Thoracic aorta (tissue), 2 donors: ENCODE measurements at places on chromosomes 5 and 9.
A peak's percentile ranks its signal among the peaks of the same experiment; 100 is the strongest.

GRCh38 chr9:98022447-98022846, 34.1 kb upstream of the NANS start:
- peak; percentile 13 for DNase-seq

- no peak for DNase-seq
These were observed 656.5 kb downstream of the TLE1 start for GRCh38 chr9:81032831-81033230.

- DNase-seq = no peak
These were observed 123.5 kb upstream of the TARS1 start for GRCh38 chr5:33317271-33317670.

DNA sequence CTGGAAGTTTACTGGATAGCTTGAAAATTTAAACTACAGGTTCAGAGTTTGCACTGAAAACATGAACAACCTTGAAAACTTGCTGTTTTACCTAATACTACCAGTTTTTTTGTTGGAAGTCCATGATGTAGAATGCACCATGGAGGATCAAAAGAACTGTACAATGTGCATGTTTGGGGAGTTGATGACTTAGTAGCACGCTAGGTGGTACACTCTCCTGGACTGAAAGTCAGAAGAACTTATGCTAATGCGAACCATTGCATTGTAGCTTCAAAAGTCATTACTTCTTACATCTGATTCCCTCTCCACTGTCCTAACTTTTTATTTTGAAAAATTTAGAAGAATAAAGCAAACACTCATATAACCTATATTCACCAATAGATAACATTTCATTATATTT, 211.0 kb downstream of the OSTF1 start:
- no peak for DNase-seq

GRCh38 chr9:116724123-116724522, 37.0 kb downstream of the TRIM32 start:
- no peak for DNase-seq

DNA sequence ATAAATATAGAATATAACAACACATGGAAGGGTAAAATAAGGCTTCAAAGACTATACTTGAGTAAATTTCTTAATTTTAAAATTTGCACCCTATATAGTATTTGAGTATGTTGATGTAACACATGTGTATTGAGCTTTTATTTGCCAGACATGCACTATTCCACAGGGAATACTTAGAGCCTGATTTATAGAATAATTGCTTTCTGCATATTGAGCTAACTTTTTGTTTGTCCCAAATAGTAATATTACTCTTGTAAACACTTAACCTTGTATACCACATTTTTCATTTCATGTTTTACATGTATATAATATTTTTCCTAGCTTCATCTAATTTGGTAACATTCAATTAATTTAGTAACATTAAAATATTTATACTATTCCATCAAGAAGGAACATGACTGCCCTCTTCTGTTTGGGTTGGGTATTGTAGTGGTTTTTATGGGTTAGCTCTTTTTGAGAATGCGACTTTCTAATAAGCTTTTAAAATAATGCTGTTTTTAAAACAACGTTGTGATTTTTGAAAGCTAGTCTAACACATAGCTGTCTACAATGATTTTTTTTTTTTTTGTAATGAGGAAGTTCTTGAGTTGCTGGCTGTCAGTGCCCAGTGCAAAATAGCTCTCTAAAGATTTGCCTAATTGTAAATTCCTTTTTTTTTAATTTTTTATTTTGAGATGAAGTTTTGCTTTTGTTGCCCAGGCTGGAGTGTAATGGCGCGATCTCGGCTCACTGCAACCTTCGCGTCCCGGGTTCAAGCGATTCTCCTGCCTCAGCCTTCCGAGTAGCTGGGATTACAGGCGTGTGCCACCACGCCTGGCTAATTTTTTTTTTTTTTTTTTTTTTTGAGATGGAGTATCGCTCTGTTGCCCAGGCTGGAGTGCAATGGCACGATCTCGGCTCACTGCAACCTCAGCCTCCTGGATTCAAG, 4.8 kb downstream of the SUB1 start:
- DNase-seq = no peak

GRCh38 chr9:109969011-109969410, 189.0 kb downstream of the PALM2AKAP2 start:
- DNase-seq = no peak

DNA sequence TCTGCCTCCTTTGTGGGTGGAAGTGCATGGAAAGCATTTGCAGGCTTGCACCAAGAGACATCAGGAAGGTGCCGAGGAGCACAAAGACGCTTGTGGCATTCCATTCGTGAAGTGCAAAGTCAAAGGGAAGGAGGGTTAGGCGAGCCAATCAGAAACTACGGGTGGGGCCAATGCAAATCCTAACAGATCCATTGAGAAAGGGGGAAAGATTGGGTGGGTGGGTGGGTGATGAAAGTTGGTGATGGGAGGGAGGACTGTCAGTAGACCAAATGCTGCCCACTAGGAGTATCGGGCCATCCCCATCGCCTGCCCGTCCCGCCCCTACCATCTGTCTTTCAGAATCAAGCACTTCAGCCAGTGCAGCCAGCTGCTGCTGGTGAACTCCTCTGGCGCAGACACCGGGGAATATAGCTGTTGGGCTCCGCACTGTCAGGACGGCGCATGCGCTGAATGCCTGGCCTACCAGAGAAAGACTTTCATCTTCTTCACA, 17.1 kb upstream of the ANXA6 start:
- no peak for DNase-seq

- DNase-seq = no peak
These were observed 492.6 kb upstream of the BRINP1 start for GRCh38 chr9:119861842-119862241.

- DNase-seq = no peak
These were observed 576.7 kb upstream of the ADAMTS16 start for GRCh38 chr5:4563400-4563799.

DNA sequence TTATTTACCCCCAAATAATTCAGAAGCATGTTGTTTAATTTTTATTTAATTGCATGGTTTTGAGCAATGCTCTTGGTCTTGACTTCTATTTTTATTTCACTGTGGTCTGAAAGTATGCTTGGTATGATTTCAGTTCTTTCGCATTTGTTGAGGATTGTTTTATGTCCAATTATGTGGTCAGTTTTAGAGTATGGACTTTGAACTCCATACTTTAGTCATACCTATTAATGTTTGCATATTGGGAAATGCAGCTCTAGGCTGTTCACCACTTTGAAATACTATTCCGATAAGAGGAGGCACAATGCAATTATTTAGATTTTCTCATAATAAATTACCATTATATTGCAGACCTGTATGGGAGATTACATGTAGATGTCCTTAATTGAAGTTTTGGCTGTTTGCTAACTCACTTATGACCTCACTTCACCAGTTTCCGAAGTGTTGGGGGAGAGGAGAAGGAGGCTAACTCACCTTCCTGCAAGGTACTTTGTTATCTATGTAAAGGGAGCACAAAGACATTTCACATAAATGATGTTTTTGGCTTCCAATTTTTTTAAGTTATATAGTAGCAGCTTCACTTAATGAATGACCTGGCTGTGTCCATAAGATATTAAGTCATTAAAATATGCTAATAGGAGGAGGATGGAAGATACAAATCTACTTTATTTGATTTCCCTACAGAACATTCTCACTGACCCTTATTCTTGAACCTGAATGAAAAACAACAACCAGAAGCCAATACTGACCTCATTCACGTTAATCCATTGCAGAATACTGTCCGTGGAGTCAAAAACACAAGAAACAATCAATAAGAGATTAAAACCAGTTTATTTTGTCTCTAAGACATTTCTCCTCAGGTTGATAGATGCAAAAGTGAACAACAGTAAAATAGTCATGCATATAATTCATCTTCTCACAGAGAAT, 970.3 kb upstream of the ARRDC3 start:
- DNase-seq = no peak

- no peak for DNase-seq
These were observed 1381.8 kb downstream of the EFNA5 start for GRCh38 chr5:106288979-106289378.

DNA sequence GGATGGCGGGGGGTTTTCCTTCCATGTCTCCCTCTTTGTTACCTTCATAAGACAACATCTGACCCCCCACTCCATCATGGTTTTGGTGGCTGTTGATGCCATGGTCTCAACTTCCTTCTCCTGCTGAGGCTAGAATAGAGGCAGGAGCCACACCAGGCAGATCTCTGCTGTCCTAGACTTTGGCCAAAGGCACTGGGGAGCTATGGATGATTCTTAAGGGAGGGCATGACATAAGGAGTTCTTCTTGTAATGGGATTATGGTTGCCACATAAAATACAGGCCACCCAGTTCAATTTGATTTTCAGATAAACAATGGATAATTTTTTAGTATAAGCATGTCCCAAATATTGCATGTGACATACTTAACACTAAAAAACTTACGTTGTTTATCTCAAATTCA, 52.2 kb upstream of the IER5L start:
- no peak for DNase-seq

GRCh38 chr5:130520211-130520610, 615.9 kb downstream of the CHSY3 start:
- no peak for DNase-seq

GRCh38 chr5:136413196-136413595, 47.9 kb upstream of the TRPC7 start:
- no peak for DNase-seq

- no peak for DNase-seq
These were observed 12.4 kb downstream of the CBY3 start for GRCh38 chr5:179668391-179668790.

- DNase-seq = no peak
These were observed 346.9 kb downstream of the ZSWIM6 start for GRCh38 chr5:61678966-61679365.

GRCh38 chr5:170308686-170309085, 11.1 kb upstream of the LCP2 start:
- DNase-seq = no peak

DNA sequence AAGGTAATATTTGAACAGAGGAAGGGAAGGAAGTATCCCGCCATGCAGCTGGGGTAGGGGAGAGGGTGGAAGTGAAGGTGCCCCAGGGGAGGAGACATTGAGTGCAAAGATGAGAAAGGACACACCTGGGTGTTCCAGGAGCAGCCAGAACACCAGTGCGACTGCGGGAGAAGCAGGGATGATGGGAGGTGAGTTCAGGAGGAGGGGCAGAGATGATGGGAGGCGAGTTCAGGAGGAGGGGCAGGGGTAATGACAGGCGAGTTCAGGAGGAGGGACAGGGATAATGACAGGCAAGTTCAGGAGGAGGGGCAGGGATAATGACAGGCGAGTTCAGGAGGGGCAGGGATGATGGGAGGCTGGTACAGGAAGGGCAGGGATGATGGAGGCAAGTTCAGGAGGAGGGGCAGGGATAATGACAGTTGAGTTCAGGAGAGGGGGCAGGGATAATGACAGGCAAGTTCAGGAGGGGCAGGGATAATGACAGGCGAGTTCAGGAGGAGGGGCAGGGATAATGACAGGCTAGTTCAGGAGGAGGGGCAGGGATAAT, 17.2 kb upstream of the SPOCK1 start:
- DNase-seq = no peak

GRCh38 chr9:92720209-92720765, 44.3 kb downstream of the BICD2 start:
- DNase-seq = no peak

GRCh38 chr9:124392871-124393460, 22.3 kb downstream of the PSMB7 start:
- DNase-seq = no peak

DNA sequence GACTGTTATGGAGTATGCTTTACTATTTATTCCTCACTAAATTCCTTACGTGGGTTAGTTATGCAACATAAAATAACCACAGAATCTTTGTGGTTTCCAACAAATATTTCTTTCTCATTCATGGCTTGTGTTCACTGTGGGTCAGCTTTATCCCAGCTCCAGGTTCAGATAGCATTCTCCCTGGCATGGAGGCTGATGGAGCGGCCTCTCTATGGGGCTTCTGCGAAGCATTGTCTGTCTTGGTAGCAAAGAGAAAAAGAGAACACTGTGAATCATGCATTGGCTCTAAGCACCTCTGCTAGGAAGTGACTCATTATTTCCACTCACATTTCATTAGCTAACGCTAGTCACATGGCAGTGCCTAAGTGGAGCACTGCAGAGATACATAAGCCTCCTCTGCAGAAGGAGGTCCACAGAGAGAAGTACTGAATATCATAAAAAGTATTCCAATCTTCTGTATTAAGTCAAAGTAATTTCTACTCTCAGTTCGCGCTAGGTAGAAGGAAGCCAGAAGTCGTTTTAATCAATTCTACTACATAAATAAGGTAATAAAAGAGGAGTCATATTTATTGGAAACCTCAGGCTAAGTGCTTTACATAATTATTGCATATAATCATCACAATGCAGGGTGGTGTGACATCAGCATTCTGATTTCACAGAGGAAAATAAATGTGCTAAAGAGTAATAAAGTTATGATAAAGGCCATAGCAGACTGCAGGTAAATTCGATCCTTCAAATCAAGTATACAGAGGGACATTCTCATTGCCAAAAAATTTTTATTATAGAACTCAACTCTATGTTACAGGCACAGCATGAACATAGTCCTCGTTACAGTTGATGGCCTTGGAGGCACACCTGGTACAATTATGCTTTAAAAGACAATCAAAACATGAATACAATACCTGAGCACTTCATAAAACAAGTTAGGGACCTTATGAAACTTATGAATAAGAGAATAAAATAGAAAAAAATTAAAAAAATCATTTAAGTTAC, 531.1 kb downstream of the CETN3 start:
- no peak for DNase-seq

- DNase-seq = no peak
These were observed 8.6 kb downstream of the SCGB3A2 start for GRCh38 chr5:147887026-147887627.

- DNase-seq = no peak
These were observed 6.6 kb downstream of the PTGES start for GRCh38 chr9:129746092-129746777.

GRCh38 chr5:112915831-112916230, 6.2 kb downstream of the REEP5 start:
- DNase-seq = no peak

GRCh38 chr5:98564836-98565235, 208.6 kb upstream of the RGMB start:
- DNase-seq = no peak

GRCh38 chr5:138655530-138656190, 80.5 kb upstream of the HSPA9 start:
- DNase-seq = no peak

DNA sequence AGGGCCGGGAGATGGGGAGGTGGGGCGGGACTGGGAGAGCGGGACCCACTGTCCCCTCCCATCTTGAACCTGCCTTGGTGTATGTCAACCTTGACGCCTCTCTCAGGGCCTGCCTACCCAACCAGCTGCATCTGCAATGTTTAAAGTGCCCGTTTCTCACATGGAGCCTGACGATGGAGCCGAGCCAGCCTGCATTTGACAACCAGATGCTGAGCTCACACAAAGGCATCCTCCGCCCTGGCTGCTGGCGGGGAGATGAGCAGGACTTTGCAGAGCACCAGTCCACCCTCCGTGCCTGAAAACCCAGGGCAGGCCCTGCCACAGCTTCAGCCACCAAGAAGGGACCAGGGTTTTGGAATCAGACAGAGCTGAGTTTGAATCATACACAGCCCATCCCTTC, 141.1 kb upstream of the SMIM23 start:
- no peak for DNase-seq

DNA sequence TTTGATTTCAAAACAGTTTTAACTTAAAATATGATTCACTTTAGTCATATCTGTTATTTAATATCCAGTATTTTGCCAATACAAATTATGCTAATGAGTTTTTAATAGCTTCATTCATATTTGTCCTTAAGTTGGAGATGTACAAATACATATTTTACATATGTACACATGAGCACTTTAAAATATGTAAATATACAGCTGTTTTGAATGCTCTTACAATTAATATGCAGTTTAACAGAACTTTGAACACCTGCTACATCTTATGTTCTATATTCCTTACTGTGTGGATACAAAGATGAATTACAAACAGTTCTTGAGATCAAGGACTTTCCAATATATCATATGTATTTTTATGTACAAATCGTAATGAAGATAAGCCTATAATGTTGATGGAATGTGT, 74.0 kb downstream of the CHSY3 start:
- no peak for DNase-seq
